ENCODE measurements at places on chromosomes 12 and 14.

GRCh38 chr14:77593501-77593961 lies 22.9 kb downstream of the SPTLC2 start:
- DNase-seq, result no peak

DNA sequence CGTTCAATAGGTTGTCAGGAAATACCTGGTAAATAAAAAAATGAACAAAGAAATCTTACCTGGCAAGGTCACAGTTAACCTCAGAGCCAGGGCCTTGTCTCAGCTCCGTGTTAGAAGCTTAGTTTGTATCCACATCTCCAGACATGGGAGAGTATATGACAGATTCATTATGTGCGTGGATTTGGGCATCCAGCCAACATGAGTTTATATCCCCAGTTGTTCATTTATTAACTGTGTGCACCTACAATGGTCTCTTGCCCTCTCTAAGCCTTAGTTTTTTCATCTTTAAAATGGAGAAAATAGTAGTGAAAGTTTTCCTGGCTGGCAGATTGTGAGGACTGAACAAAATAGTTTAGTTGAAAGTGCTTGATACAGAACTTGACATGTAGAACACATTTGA lies 437.8 kb downstream of the NPAS3 start:
- no peak for DNase-seq

DNA sequence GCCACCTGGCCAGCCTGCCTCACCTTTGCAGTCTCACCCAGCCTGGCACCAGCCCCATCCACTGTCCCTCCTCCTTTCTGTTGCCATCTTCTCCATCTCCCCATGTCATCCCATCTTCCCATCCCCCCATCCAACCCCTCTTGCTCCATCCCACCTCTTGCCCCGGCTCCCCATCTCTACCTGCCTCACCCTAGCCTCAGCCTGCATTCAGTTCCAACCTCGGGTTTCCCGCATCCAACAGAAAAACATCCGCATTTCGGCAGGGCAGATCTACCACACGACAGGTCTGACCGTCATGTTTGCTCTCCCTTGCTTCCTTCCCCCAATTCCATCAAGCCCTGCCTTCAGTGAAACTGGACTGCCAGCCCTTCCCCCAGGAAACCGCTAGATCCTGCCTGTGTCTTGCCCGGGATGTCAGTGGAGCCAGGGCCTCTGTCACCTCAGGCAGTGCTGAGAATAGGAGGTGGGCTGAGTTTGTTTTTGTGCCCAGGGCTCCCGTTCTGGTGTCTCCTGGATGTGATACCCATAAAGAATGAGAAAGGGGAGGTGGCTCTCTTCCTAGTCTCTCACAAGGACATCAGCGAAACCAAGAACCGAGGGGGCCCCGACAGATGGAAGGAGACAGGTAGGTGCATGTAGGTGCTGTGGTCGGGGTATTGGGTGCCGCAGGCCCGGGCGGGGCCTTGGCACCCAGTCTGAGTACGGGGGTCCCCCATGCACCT lies 2.5 kb downstream of the KCNH3 start:
- DNase-seq, result no peak

DNA sequence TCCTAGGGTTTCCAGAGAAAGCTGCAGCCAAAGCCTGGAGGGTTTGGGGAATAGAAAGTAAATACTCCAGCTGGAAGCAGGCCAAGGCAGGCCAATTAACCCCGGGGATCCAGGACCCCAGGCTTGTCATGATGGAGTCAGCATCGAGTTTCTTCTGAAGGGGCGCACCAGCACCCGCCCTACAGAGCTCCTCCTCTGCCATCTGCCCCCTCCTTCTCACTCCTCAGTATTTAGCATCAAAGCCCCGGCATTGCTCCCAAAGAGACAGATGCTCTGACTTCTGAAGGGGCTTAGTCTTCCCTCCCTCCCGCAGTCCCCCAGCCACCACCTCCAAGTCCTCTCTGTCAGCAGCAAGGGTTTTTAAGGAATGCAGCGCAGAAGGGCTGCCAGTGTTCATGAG lies 285.1 kb upstream of the NOS1 start:
- DNase-seq, result no peak

DNA sequence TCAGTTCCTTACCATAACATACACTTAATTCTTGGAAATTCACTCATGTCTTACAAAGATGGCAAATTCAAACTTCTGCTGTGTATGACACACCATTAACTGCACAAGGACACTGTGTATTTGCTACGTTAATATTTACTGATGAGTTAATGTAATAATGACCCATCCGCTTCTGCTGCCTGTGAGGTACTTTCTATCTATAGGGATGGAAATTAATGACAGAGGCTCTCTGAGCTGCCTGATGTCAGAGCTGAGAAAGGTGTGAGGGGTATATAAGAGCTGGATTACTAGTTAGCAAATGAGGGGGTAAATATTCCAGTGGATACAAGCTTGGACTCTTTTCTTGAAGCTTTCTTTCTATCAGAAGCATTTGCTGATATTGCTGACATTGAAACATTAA lies at the start of gene IAPP:
TSS of gene IAPP (plus strand) at position 301 of the 400 bp plus-strand sequence. CDS start 450 bp downstream, outside the sequence.
- no peak for DNase-seq

DNA sequence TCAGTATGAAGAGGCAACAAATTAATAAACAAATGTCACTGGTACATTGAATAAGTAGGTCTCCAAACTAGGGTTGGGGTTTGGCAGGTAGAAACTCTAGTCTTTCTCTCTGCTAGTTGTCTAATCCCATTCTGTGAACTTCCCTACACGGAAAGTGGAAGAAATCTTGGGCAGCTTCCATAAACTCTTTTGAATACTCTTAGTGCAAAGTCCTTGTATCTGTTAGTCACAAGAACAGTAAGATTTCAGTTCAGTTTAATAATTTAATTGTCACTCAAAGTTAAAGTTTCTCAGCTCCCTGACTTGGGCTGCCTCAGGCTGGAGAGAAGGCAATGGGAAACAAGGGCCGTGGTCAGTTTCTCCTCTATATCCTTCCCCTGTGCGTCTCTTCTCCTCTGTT lies 135.4 kb upstream of the MDM1 start:
- no peak for DNase-seq

- no peak for DNase-seq
These were observed 2.9 kb upstream of the BDKRB1 start for GRCh38 chr14:96252999-96253539.

DNA sequence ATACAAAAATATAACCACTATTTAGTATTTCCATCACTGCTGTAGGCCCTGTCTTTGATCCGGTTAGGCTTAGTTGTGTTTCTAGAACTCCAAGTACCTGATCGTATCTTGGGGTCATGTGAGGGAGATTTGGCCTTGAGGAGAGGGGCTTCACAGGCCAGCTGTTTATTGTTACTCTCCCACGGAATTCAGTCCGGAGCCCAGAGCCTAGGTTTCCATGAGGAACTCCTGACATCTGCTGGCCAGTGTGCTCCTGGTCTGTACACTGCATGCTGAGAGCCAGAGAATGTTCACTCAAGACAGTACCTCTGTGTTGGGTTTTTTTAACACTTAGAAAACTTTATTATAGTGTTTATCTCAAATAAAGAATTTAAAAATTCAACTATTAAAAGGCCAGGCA lies 341.0 kb upstream of the TMEM132C start:
- no peak for DNase-seq

DNA sequence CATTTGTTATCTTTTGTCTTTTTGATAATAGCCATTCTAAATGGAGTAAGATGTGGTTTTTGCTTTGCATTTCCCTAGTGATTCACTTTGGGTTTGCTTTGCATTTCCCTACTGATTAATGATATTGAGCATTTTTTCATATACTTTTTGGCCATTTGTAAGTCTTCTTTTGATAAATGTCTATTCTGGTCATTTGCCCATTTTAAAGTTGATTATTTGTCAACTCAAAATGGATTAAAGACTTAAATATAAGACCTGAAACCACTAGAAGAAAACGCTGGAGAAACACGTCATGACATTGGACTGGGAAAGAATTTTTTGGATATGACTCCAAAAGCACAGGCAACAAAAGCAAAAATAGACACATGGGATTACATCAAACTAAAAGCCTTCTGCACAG lies 148.0 kb downstream of the APAF1 start:
- no peak for DNase-seq

DNA sequence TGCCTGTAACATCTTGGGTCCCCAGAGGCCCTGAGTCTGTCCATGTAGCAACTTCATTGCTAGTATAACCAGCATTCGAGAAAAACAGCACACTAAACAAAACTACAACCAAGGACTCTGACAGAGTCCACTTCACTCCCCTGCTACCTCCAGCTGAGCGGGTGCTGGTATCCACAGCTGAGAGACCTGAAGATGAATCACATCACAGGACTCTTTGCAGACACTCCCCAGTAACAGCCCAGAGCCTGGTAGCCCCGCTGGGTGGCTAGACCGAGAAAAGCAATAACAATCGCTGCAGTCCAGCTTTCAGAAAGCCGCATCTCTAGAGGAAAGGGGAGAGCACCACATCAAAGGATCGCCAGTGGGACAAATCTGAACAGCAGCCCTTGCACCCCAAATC lies 9.0 kb upstream of the IQSEC3 start:
- DNase-seq, result no peak

GRCh38 chr14:48251290-48251689 lies 575.9 kb upstream of the MDGA2 start:
- DNase-seq, result no peak

GRCh38 chr12:96070670-96071279 lies 35.4 kb upstream of the LTA4H start:
- no peak for DNase-seq

GRCh38 chr14:63745858-63746425 lies 18.1 kb upstream of the SGPP1 start:
- no peak for DNase-seq

DNA sequence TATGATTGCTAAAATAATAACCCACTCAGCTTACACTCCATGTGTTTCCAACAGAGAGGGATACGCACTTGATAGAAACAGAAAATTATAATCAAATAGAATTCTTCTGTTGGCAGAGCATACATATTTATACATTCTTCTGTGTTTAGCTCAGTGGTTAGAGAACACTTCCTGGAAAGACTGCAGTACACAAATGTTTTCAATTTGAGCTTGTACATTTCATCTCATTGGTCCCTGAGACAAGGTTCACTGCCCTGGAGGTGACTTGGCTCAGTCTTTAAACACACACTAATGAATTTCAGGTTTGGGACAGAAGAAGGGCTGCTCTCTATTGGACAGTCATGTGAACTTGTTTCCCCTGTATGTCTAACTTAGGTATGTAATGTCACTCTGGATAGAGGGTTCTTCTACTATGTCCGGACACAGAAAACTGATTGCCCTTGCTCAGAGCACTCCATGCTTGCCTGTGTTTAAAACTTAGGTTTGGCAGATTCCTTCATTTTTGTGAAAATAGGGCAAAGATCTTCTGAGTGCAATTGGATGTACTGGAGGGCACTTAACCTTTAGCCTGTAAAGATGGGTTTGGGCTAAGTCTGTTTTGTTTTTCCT lies 22.9 kb downstream of the PROX2 start:
- DNase-seq, result no peak

GRCh38 chr12:117080661-117081144 lies 18.5 kb downstream of the TESC start:
- no peak for DNase-seq
